ENCODE measurements at places on chromosomes 3 and 15. TPM values are rescaled to one million over a fixed set of nuclear protein-coding genes. Genes with fewer than 3 reads are reported as not detected.

DNA sequence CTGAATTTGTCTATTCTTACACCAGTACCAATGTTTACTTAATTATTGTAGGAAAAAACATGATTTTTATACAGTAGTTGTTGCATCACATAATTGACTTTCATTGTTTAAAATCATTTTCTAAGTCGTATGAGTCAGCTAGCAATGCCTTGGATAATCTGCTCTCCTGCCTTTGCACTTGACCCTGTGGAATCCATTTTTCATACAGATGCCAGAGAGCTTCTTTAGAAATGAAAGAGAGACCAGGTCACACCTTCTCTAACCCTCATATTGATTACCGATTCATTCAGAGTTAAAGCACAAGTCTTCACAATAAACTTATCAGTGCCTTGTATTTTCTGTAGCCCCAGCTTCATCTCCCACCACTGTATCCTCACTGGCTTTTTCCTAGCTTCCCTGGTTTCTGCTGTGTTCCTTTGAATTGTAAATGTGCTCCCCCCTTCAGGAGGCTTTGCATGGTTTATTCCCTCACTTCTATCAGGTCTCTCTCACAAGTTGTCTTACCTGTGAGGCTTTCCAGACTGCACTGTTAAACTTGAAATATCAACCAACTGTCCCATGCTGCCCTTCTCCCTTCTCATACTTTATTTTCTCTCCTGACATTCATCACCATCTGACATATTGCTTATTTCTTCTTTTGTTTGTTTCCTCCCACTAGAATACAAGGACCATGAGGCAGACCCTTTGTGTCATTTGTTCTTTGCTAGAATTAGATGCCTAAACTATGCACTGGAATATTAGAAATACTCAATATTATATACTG is 662.0 kb upstream of the GBE1 start:
- no peak for DNase-seq

DNA sequence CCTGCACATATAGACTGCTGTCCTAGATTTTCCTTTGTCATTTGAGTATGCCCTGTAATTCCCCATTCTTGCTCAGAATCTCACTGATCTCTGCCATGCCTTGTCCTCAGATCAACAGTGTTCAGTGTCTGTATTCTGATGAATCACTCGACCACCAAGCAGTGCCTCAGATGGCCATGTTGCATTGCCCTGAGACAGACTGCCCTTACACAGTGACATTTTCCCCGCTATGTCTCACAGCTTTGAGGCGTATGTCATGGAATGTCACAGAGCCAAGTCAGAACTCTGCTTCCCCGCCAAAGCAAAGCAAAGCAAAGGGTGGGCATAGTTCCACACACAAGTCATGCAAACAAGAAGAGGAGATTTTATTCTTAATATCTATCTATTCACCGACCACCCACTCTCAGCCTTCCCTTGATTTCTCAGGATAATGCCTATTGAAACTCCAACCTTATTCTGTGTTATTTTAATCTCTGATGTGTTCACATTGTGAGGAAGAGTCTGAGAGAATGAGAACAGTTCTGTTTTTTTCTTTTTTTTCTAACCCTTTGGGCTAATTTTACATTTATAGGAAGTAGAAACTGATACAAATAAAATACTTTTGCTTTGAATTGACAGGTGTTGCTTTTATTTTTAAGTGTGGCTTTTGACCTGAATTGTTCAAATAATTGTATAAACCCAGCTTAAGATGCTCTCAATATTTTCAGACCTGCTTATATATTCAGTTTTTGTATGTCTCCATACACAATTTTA is 16.9 kb upstream of the PSMD6 start:
- no peak for DNase-seq

DNA sequence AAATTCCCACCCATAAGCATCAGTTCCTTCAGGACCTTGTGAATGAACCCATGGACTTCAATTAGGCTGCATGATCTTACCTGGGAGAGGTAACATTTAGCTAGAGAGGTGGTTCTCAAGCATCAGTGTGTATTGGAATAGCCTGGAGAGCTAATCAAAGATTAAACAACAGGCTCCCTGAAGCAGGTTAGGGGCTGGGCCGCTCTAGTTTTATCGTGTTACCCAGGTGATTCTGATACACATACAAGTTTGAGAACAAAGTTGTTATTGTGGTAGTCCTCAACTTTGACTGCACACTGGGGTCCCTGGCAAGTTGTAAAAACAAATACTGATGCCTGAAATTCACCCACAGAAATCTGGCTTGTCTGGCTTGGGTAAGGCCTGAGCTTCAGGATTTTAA is 31.2 kb downstream of the MYH15 start:
- no peak for DNase-seq

GRCh38 chr3:19531426-19531825 is 383.1 kb downstream of the KCNH8 start:
- no peak for DNase-seq

DNA sequence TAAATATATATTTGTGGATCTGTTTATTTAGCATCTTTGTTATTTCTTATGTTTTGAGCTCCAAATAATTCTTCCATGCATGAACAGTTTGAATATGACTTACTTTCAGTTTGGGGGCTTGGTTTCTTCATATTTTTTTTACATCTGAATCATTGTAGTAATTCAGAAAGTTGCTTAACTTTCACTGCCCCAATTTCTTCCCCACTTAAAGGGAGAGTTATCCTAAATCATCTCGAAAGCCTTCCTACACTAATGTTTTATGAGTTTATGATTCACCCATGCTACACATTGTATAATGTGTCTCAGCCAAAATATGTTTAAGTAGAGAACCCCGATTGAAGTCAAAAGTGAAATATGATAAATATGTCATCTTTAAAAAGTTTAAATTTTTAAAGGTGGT is 47.8 kb downstream of the SPRED1 start:
- no peak for DNase-seq

GRCh38 chr15:95989392-95989791 is 341.1 kb upstream of the NR2F2 start:
- no peak for DNase-seq

DNA sequence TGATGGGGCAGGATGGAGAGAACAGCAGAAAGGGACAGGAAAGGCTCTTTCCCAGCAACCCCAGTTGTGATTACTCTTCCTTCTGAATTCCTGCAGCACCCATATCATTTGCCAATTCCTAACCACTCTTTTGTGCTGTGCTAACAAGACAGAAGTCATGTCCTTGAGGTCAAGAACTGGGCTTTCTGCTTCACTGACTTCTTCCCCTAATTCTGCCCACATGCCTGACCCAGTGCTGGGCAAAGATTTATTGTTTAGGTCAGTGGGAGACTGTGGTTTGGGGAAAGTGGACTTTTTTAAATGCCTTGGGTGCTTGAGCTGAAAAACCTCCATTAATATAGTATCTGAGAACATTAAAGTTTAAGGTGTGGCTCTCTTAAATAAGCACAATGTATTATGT is 4.2 kb upstream of the EFCAB12 start:
- no peak for DNase-seq

GRCh38 chr3:185936814-185937688 is 763 bp downstream of the TRA2B start:
- peak; percentile 83 for DNase-seq

- no peak for DNase-seq
Observed at GRCh38 chr3:184110316-184110725, 13.5 kb downstream of the HTR3E start.

DNA sequence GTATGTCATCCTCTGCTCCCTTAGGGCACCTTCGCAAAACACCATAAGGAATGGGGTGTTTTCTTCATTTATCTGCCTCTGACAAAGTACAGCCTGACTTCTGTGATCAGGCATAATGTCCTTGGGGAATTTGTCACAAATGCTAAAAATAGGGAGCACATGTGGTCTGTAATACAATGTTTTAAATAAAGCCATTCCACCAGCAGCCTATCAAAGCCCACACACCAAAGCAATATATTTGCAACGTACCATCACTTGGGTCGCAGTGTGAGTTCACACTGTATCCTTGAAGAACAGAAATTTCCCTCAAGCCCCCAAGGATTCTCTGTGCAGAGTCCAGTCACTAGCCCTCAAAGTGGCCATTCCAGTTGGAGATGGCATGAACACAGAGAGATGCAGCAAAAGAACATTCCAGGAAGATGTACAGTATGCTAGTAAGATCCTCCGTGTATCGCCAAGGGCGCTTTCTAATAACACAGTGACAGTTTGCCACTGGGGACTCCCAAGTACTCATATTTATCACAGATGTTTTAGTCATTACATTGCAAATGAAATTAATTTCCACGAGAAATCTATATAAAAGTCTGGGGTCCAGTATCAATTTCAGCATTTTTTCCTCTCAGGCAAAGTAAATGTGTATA is 246.7 kb downstream of the MCTP2 start:
- DNase-seq, result no peak

- DNase-seq, result no peak
Observed at GRCh38 chr15:60539016-60539415, 60.1 kb upstream of the ICE2 start.

- DNase-seq, result peak; percentile 21
Observed at GRCh38 chr15:57732526-57733331, 26.2 kb downstream of the POLR2M start.

DNA sequence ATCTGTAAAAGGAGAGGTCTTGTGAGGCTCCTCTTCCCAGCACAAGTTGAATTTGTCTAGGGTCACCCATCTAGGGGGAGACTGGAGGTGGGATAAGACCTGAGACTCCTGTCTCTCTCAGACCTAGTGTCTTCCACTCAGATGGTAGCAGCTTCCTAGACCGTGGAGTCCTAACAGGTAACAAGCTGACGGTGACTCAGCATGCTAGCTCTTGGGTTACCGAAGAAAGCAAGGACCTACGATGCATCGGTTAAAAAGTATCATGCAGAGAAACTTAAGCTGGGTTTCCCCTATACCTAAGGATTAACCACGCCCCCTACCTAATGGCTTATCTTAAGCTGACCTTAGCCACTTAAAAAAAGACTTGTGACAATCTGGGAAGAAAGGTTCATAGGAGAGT is 7.6 kb downstream of the LRRN1 start:
- DNase-seq, result no peak

DNA sequence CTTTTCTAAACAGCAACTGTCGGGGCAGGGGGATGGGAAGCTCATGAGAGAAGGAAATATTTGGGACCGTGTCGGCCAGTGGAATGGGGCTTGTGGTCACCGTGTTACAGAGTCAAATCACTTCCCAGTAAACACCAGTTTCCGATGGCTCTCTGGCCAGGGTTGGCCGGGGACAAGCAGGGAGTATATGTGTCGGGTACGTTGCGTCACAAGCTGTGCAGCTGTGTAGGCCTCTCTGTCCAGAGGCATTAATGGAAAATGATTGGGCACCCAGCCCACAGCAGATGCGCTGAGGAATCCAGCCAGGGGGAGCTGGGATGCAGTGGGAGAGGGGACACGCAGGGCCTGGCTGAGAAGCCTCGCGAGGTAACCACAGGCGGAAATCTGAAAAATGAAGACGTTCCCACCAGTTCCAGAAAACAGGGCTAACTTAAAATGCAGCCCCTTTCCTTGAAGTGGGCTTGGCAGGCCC is 15.8 kb upstream of the ALDH1A3 start:
- DNase-seq, result no peak

DNA sequence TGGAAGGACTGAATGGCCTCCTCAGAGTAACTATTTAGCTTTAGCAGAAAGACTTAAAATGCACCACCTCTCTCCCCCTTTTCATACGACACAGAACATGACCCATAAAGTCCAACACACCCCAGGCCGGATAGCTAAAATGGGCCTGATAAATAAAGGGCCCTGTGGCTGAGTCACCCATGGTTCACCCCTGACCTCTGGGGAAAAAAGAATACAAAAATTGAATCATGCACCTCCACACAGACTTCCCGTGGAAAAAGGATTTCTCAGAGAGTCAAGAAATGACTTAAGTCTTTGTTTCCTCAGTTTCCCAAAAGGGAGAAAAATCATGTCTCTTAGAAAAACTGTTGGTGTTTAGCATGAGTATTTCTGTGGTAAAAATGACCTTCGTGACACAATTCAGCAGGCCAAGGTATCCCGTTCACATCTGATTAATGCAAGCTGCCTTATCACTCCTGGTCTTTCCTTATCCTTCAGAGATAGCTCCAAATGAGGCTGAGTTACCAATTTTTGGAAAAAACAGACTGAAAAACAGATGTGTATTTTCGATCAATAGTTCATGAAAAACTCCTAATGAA is 34.0 kb upstream of the ARHGEF3 start:
- DNase-seq, result no peak

DNA sequence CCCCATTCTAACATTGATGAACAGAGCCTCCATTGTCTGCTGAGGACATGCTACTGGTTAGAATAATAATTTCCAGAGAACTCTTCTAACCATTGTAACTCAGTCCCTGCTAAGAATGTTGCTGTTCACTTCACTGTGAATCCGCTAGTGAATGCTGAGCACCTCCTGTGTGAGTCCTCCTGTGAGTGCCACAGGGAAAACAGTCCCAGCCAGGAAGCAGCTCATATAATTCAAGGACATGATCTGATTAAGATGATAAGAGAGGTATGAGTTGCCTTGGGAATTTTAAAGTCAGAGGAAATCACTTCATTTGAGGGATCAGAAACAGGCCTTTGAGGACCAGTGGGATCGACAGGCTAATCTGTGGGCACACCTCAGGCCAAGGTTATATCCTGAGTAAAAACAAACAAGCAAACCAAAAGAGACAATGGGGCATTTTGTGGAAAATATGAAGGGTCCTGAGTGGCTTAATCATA is 33.9 kb upstream of the GPR160 start:
- no peak for DNase-seq

- no peak for DNase-seq
Observed at GRCh38 chr3:78255403-78255802, 1215.5 kb downstream of the ROBO2 start.

DNA sequence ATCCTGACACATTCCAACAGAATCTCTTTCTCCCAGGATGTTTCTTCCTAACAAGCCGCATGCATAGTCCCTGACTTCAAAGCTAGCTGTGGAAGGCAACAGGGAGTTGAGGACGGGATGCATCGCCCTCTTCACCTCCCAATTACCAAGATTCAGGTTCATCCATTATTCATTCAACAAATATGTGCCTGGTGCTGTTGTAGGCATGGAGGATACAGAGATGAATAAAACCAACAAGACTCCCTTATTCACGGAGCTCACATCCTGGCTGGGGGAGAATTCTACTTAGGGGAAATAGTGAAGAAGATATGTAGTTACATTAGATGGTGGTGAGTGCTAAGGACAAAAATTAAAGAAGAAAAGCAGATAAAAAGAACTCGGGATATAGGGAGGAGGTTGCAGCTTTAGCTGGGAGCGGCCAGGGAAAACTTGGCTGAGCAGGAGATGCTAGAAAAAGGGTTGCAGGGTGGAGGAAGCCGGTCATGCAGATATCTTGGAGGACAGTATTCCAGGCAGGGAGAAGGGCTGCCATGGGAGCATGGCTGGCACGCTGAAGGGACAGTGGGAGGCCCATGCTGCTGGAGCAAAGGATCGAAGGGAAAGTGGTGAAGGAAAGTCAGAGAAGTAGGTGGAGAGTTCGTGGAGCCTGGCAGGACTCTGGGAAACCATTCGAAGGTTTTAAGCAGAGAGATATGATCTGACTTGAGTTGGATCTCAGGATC is 5.0 kb downstream of the ITGB5 start:
- DNase-seq, result no peak

GRCh38 chr3:60399292-60399691 is 852.0 kb downstream of the FHIT start:
- no peak for DNase-seq

The NOX5 gene
- total RNA-seq, result not detected

The TEX55 gene
- not detected for total RNA-seq

The SLCO2A1 gene
- not detected for total RNA-seq

The PLCD1 gene
- 18.5 TPM for total RNA-seq

The LRRC2 gene
- 0.04 TPM for total RNA-seq

Data from CD8-positive, alpha-beta memory T cell (primary cell).